Cardiac muscle cell (in vitro differentiated cells and primary cell): ENCODE measurements at places on chromosomes 1 and 21. TPM values are rescaled to one million over a fixed set of nuclear protein-coding genes. Genes with fewer than 3 reads are reported as not detected.

- DNase-seq: peak; percentile 79
- H3K4me3 ChIP-seq: no peak overlapping the region
- no peak overlapping the region for H3K27ac ChIP-seq
Measured at GRCh38 chr1:44924835-44925464, 61.4 kb downstream of the EIF2B3 start.

DNA sequence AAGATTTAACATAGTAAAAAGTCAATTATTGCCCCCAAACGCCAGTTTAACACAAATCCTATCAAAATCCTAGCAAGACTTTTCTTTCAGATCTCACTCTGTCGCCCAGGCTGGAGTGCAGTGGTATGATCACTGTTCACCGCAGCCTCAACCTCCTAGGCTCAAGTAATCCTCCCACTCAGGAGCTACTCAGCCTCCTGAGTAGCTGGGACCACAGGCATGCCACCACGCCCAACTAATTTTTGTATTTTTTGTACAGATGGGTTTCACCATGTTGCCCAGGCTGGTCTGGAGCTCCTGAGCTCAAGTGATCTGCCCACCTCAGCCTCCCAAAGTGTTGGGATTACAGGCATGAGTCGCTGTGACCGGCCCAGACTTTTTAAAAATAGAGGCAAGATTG, 4.8 kb downstream of the SNIP1 start:
- no peak overlapping the region for H3K4me3 ChIP-seq
- H3K27ac ChIP-seq: no peak overlapping the region
- peak; percentile 23 for DNase-seq
- H3K36me3 ChIP-seq: peaks cover 13% of the 10 kb centered on the region

GRCh38 chr1:2330519-2331199, 60.7 kb downstream of the MORN1 start:
- no peak overlapping the region for H3K4me3 ChIP-seq
- no peaks in the 10 kb centered on the region for H3K27me3 ChIP-seq
- no peak for DNase-seq

DNA sequence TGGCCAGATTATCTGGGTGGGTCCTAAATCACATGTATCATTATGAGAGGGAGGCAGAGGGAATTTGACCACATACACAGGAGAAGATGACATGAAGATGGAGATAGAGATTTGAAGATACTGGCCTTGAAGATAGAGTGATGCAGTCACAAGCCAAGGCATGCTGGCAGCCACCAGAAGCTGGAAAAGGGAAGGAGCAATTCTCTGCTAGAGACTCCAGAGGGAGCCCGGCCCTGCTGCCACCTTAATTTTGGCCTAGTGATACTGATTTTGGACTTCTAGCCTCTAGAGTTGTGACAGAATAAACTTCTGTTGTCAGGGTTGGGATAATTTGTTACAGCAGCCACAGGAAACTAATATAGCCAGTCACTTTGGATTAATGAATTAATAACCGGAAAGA, 2.2 kb upstream of the PRDM2 start:
- no peak for DNase-seq
- H3K4me3 ChIP-seq: no peak overlapping the region

GRCh38 chr1:192086644-192087043, 71.6 kb upstream of the RGS18 start:
- DNase-seq: no peak
- H3K4me1 ChIP-seq: no peaks in the 10 kb centered on the region
- no peak overlapping the region for H3K27ac ChIP-seq
- H3K36me3 ChIP-seq: no peaks in the 10 kb centered on the region
- H3K27me3 ChIP-seq: no peaks in the 10 kb centered on the region

- H3K4me1 ChIP-seq: no peaks in the 10 kb centered on the region
- DNase-seq: no peak
- H3K27ac ChIP-seq: no peak overlapping the region
- H3K36me3 ChIP-seq: no peaks in the 10 kb centered on the region
- no peaks in the 10 kb centered on the region for H3K27me3 ChIP-seq
Measured at GRCh38 chr1:77227381-77227780, 8.2 kb upstream of the PIGK start.

DNA sequence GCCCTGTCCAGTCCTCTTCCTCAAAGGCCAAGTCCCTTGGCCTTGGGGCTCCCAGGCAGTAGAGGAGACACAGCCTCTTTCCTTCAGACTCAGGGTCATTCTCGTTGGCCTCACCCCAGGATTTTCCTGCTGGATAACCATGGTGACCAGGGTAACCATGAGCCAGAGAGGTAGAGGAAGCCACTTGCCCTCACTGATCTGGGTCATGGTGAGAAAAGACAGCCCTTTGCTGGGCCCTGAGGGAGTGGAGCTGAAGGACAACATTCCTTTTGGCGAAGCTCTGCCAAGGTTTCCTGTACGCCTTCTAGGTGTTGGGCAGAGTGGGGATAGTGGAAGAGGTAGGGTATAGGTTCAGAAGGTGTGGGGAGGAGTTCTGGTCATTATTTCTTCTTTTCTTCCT, 53.1 kb upstream of the WNT4 start:
- no peaks in the 10 kb centered on the region for H3K36me3 ChIP-seq
- H3K4me3 ChIP-seq: no peak overlapping the region
- H3K4me1 ChIP-seq: no peaks in the 10 kb centered on the region
- no peaks in the 10 kb centered on the region for H3K27me3 ChIP-seq

GRCh38 chr1:180026556-180026955, 71.9 kb downstream of the CEP350 start:
- H3K27ac ChIP-seq: no peak overlapping the region
- no peak overlapping the region for H3K4me3 ChIP-seq
- H3K36me3 ChIP-seq: peaks cover 52% of the 10 kb centered on the region
- H3K4me1 ChIP-seq: no peaks in the 10 kb centered on the region
- H3K27me3 ChIP-seq: no peaks in the 10 kb centered on the region
- DNase-seq: peak; percentile 76

DNA sequence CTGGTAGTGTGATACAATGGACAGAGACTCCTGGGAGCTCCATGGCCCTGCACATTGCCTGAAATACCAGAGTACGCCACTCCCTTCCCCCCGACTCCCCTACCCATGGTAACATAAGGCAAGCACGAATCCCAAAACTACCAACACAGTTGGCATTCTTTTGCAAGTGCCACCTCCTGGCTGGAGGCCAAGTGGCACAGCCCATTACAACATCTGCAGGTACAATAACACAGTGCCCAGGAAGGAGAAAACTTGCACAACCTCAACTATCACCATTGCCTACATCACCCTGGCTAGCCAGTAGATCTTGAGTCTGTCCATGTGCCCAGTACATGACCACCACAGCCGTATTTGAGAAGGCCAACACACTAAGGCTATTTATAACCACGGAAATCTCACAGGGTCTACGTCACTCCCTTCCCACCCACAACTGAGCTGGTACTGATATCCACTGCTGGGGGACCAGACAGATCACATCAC, 11.7 kb downstream of the ADAMTS1 start:
- H3K27ac ChIP-seq: peak overlapping the region; percentile 48
- H3K4me1 ChIP-seq: peaks cover 3% of the 10 kb centered on the region
- peak; percentile 33 for DNase-seq
- no peaks in the 10 kb centered on the region for H3K27me3 ChIP-seq
- H3K36me3 ChIP-seq: peaks cover 27% of the 10 kb centered on the region

- no peaks in the 10 kb centered on the region for H3K36me3 ChIP-seq
- H3K4me1 ChIP-seq: no peaks in the 10 kb centered on the region
- no peak for DNase-seq
- no peak overlapping the region for H3K4me3 ChIP-seq
- no peaks in the 10 kb centered on the region for H3K27me3 ChIP-seq
Measured at GRCh38 chr1:174209347-174210187, 50.2 kb downstream of the RABGAP1L start.

Gene TMEM82
- 0.51 TPM in 1 of 2 replicates, not detected in the other for total RNA-seq
